Right lung (tissue), 10 donors: ENCODE measurements at places on chromosomes 1 and 21.

- no peak for DNase-seq
Observed at GRCh38 chr1:167207940-167208623, 12.6 kb upstream of the POU2F1 start.

GRCh38 chr21:36415375-36415774, 30.2 kb downstream of the CHAF1B start:
- DNase-seq, result no peak

GRCh38 chr1:13513895-13514546, at the start of gene LRRC38:
Gene LRRC38 (minus strand): TSS chr1:13514003. CDS start chr1:13513593, 410 bp downstream.
- no peak for DNase-seq

DNA sequence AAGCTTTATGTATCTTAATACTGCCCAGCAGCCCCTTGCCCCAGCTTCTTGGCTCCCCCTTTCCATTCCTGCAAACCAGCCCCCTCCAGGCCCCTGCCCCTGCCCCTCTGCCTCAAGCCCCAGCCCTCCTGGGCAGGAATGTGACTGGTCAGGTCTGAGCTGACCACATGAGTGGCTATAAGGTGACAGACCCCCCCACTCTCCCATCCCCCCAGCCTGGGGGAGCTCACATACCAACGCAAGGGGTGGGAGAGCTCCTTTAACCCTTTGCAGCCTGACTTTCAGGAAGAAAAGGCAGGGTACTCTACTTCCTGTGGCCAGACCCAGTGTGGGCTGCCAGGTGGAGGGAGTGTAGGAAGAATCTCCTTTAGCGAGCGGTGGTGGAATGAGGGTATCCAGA, 33.2 kb downstream of the AHDC1 start:
- DNase-seq, result no peak

DNA sequence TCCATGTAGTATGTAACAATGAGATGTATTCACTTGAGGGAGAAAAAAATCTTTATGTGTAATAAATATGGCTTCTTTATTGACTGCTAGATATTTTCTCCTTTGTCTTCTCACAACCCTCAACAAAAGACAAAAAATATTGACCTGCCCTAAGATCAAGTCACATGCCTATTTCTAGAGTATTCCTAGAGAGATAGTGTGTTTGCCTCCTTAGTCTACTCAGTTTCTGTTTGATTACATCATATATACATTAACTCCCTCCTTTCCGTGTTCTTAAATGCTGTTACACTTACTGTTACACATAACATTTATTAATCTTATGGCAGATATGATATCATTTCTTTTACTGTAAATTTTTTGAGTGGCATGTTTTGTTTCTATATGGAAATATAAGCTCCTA, 281.6 kb upstream of the RGS18 start:
- no peak for DNase-seq

- no peak for DNase-seq
Observed at GRCh38 chr1:3181956-3182355, 113.0 kb downstream of the PRDM16 start.

- no peak for DNase-seq
Observed at GRCh38 chr1:93813076-93813475, 65.9 kb downstream of the DNTTIP2 start.

- DNase-seq, result no peak
Observed at GRCh38 chr1:33455539-33456501, 16.6 kb upstream of the ZSCAN20 start.

GRCh38 chr1:162755306-162755705, 35.2 kb upstream of the HSD17B7 start:
- no peak for DNase-seq

DNA sequence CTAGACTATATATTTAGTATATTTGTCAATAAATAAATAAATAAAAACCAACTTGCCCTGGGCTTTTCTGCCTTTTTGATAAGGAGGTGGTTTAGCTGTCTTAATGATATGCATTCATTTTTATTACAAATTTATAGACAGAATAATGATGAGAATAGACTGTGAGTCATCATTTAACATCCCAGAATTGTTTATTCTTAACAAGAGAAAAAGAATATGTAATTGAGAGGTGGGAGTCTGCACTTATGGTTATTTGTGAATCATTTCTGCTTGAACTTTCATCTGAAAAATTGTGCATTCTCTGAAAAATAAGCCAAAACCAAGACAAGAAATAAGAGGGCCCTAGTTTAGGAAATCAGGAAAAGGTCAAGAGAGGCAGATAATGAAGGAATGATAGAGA, 326.2 kb downstream of the COL11A1 start:
- no peak for DNase-seq

DNA sequence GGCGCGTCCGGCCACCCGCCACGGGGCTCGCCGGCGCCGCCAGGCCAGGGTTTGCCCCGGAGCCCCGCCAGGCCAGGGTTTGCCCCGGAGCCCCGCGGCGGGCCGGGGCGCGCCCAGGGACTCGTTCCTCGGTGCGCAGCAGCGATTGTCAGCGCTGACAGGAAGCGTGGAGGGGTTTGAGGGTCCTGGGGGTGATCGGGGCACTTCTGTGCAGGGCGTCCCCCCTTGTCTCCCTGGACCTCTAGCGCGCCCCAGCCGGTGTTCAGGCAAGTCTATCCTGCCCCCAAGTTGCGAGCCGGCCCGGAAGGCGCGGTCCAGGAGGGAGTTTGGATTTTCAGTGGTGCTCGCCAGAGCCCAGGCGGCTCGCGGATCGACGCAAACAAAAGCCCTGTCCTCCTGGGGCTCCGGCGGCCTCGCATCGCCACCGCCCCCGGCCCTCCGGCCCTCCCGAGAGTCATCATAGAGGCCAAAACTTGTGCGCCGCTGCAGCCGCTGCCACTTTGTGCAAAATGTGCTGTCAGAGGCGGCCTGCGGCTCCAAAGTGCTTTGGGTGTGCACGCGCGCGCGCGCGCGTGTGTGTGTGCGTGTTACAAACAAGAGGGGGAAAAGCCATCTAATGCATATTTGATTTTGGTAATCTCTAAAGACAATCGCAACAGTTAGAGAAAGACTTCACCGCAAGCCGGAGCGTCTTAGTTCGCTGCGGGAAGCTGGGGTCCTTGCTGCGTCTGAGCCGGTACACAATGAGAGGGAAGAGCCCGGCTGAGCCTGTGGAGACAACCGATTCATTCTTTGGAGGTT, 1.0 kb downstream of the ROR1 start:
- peak; percentile 57 for DNase-seq

DNA sequence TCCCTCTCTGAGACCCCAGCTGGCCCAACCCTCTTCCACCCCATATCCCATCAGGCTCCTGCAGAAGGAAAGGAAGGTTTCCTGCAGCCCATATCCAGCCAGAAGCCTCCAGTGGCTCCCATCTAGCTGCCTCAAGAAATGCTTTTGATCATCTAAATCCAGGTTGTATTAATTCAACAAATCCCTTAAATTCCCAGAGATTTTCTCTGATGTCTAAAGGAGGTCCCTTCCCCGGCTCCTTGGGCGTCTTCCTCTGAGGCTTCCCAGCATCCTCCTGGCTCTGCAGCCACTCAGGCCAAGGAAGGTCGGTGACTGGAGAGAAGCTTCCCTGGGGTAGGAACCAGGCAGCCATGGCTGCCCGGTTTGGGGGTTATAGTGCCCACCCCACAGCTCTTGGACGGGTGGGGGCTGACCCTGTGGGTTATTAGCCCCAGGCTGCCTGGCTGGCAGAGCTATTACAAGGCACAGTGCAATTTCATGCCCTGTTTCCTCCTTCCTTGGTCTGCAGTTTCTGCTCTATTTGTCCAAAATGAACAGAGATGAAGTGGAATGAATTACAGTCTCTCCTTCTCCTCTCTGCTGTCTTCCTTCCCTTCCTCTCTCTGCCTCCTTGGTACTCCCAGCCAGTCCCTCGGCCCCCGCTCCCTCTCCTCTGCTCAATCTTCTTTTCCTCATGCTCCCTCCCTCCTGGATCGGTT, 34.8 kb upstream of the DISP3 start:
- no peak for DNase-seq

DNA sequence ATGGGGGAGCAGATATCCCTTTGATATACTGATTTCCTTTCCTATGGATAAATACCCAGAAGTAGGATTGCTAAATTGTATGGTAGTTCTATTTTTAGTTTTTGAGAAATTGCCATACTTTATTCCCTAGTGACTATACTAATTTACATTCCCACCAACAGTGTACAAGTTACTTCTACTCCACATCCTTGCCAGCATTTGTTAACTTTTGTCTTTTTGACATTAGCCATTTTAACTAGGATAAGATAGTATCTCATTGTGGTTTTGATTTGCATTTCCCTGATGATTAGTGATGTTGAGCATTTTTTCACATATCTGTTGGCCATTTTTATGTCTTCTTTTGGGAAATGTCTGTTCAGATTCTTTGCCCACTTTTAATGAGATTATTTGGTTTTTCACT, 620.6 kb upstream of the CAMK1G start:
- DNase-seq, result no peak

GRCh38 chr1:109877317-109877771, 33.3 kb upstream of the CSF1 start:
- peak; percentile 79 for DNase-seq

- DNase-seq, result peak; percentile 54
Observed at GRCh38 chr1:24186993-24187790, at the start of gene IFNLR1. Gene IFNLR1 (minus strand): TSS chr1:24187289. CDS start chr1:24187248, 41 bp downstream.

DNA sequence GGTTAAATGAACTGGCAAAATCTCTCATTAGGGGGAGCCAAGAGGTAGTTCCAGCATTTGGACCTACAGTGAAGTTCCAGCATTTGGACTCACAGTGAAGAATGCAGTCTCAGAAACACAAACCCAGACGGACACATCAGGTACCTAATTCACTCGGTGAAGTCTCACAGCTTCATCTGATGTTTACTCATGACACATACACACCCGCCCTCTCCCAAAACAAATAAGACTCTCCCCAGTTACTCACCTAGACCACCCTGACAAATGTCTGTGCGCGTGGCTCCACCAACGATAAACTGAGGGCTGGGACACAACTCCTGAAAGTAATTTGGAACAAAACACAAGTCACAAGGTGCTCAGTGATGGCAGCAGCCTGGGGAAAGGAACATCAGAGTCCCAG, 11.4 kb downstream of the CAPN8 start:
- DNase-seq, result no peak

- no peak for DNase-seq
Observed at GRCh38 chr1:208024406-208024805, 113.5 kb upstream of the CD34 start.

- DNase-seq, result no peak
Observed at GRCh38 chr1:9369964-9370788, 77.5 kb downstream of the SPSB1 start.

GRCh38 chr1:87603626-87604025, 274.9 kb downstream of the LMO4 start:
- DNase-seq, result no peak

- DNase-seq, result no peak
Observed at GRCh38 chr1:108551137-108551862, 8.6 kb upstream of the EEIG2 start.

DNA sequence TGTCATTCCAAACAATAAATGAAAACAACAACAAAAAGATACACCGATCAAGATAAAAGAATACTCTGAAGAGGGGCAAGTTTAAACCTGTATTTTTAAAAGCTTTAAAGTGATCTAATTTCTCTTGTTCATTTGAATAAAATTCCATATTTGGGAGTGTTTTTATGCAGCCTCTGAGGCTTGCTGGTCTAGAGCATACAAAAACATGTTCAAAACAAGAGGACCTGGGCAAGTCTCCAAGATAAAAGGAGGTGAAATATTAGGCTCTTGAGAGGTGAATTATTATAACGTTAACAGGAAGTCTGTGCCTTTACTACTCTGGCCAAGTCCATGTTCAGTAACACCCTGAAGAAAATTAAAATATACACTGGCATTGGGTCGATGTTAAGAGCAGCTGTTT, 20.1 kb downstream of the URB1 start:
- DNase-seq, result no peak

DNA sequence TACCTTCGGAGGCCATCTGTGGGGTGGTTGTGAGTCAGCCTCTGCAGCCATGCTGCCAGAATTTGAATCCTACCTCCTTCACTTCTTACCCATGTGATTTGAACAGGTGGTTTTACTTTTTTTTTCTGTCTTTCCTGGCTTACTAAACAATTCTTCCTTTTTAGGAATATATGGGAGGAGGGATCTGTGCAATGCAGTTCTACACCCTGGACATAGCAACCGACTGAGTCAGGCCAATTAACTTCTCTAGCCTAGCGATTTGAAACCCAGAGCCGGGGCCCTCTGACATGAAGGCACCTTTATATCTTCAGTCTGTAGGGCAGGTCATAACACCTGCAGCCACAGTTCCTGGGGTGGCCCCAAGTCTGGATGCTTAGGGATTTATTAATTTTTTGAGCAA, 83.6 kb downstream of the ST6GALNAC3 start:
- DNase-seq, result no peak

DNA sequence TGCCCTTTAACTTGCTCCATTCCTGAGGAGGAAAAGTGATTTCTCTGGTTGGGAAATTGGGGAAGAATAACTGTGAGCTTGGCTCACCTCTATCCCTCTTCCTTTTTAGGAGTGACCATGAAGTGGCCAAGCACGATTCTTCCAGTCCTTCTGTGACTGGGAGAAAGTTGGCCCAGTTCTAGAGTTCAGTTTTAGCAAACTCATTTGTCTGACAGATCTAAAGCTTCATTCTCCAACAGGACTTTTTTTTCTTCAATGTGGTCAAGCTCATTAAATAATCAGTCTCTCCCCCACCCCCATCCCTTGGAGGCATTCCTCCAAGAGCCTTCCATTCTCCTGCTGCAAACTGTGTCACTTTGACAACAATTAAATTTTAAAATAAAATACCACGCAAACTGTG, 6.4 kb upstream of the AGL start:
- no peak for DNase-seq

DNA sequence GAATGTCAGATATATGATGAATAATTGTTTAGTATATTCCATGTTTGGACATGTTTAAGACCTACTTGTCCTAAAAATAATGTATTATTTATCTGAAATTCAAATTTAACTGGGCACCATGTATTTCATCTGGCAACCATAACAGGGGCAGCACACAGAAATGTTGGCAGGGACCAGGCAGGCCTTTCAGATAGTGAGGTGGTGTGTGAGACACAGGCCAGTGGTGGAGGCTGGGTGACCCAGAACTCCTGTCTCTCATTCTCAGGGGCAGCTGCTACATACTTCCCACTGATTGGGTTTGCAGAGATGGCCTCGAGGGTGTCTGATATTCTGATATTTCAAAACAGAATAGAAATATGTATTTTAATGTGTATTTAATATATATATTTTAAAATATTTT, 1.3 kb upstream of the FASLG start:
- DNase-seq, result no peak

DNA sequence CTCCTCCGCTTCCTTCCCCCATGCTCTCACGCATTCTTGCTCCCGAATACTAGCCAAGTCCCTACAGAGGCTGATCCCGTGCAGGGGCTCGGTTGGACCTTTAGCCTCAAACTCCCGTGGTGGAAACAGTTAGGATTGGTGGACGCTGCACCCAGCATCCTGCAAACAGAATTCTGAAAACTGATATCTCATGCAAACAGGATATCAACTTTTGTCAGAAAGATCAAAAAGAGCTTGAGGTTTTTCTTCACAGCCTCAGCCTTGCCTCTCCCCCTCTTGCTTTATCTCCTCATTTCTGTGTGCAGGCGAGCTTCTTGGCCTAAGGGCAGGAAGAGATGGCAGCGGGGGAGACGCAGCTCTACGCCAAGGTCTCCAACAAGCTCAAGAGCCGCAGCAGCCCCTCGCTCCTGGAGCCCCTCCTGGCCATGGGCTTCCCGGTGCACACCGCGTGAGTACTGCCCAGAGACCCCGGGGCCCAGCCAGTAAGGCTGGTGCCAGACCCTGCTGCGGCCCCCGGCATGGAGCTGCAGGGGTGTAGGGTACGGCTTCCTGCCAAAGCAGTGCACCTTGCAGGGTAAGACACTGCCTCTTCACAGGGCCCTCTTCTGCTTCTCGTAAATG, at the start of gene UBASH3A:
Gene UBASH3A (plus strand): TSS at position 292 of the 621 bp plus-strand sequence. CDS start 44 bp downstream, at position 336.
- no peak for DNase-seq
